ENCODE measurements at places on chromosomes 6 and 20. TPM values are rescaled to one million over a fixed set of nuclear protein-coding genes. Genes with fewer than 3 reads are reported as not detected.
A peak's percentile ranks its signal among the peaks of the same experiment; 100 is the strongest.

ULBP1 gene
- total RNA-seq: not detected

GRCh38 chr20:53711333-53712211 lies 117.9 kb upstream of the ZNF217 start:
- H3K27me3 ChIP-seq: no peaks in the 10 kb centered on the region
- DNase-seq: no peak
- H3K4me3 ChIP-seq: no peak overlapping the region
- no peaks in the 10 kb centered on the region for H3K36me3 ChIP-seq

GRCh38 chr6:26576929-26577719 lies 19.6 kb upstream of the ABT1 start:
- H3K4me3 ChIP-seq: no peak overlapping the region
- peaks cover 20% of the 10 kb centered on the region for H3K4me1 ChIP-seq
- DNase-seq: no peak
- no peaks in the 10 kb centered on the region for H3K36me3 ChIP-seq

GRCh38 chr6:147653631-147654030 lies 145.1 kb downstream of the SAMD5 start:
- H3K27me3 ChIP-seq: no peaks in the 10 kb centered on the region
- no peak overlapping the region for H3K27ac ChIP-seq
- H3K4me1 ChIP-seq: peaks cover 5% of the 10 kb centered on the region

TTBK1 gene
- total RNA-seq: not detected

LRRC1 gene
- total RNA-seq: 45.9 TPM

GRCh38 chr6:52435345-52435744 lies 15.2 kb downstream of the EFHC1 start:
- H3K27ac ChIP-seq: no peak overlapping the region
- no peaks in the 10 kb centered on the region for H3K27me3 ChIP-seq
- no peaks in the 10 kb centered on the region for H3K4me1 ChIP-seq
- no peak overlapping the region for H3K4me3 ChIP-seq
- H3K36me3 ChIP-seq: peaks cover 31% of the 10 kb centered on the region
- no peak for DNase-seq

GRCh38 chr6:89348372-89348771 lies 4.2 kb downstream of the UBE2J1 start:
- H3K4me1 ChIP-seq: peaks cover 24% of the 10 kb centered on the region
- no peaks in the 10 kb centered on the region for H3K36me3 ChIP-seq
- DNase-seq: no peak
- no peak overlapping the region for H3K4me3 ChIP-seq
- H3K27me3 ChIP-seq: no peaks in the 10 kb centered on the region
- H3K27ac ChIP-seq: peak overlapping the region; percentile 18

DNA sequence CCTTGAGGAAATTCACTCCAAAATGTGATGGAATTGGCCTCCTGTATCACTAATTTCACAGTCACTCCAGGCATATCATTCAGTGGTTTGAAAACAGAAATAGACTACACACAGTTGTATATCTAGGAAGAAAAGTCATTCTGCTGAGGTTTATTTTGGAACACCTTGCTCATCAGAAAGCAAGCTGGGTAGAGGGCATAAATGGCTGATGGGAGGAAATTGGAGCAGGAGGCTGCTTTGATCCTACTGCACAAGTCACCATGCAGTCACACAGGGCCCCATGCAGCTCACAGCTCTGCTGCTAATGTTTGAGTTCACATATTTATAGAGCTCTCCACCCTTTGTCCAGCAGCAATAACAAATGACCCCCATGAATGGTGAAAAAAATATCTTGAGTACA lies 12.3 kb downstream of the NHLRC1 start:
- H3K27me3 ChIP-seq: no peaks in the 10 kb centered on the region
- H3K27ac ChIP-seq: no peak overlapping the region

DNA sequence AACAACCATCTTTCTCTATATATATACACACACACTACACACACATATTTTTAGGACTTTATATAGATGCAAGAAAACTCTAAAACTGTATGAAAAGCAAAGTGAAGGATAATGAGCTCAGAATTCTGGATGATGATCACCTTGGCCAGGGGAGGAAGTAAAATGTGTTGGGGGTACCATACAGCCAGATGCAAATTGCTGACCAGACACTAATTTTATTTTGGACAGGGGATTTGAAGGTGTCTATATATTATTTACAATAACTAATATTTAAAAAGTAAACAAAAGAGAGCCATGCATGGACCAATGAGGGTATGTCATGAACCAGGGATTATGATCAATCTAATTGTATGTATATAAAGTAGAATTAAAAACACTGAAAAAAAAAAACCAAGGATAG lies 19.8 kb upstream of the TBC1D22B start:
- no peaks in the 10 kb centered on the region for H3K36me3 ChIP-seq
- H3K27ac ChIP-seq: no peak overlapping the region
- DNase-seq: no peak
- H3K27me3 ChIP-seq: no peaks in the 10 kb centered on the region

GRCh38 chr6:43221046-43221972 lies 8.0 kb downstream of the DNPH1 start:
- H3K27me3 ChIP-seq: no peaks in the 10 kb centered on the region
- H3K36me3 ChIP-seq: no peaks in the 10 kb centered on the region
- no peaks in the 10 kb centered on the region for H3K4me1 ChIP-seq
- H3K4me3 ChIP-seq: no peak overlapping the region
- no peak for DNase-seq
- H3K27ac ChIP-seq: no peak overlapping the region

GRCh38 chr20:16701296-16701695 lies 28.5 kb upstream of the SNRPB2 start:
- no peak for DNase-seq
- no peak overlapping the region for H3K4me3 ChIP-seq
- H3K4me1 ChIP-seq: no peaks in the 10 kb centered on the region
- no peak overlapping the region for H3K27ac ChIP-seq
- H3K27me3 ChIP-seq: no peaks in the 10 kb centered on the region

DNA sequence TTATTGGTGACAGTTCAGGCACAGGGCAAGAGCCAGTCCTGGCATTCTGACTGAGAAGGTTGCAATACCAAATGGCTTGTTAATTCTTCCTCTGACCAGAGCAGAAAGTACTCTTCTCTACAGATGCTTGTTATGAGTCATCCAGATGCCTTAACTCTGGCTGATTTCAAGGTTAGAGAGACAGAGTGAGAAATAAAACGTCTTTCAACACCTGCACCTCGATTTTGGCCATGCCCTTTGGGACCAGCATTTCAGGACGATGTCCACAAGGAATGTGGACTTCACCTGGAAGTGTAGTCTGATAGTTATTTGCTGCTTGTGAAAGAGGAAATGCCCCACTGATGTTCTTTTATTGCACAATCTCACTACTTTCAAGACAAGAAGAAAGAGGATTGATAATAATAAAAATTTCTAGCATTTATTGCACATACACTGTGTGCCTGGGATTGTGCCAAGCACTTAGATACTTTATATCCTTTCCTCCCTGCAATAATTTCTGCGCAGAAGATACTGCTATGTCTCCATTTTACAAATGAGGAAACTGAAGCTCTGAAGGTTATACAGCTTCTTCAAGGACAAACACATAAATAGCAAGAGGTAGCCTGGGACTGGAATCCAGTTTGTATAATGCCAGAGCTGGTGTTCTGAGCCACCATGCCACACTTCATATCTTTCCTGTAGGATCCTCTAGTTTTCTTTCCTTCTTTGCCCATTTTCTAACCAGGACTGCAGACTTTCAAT lies 33.5 kb upstream of the MCM3 start:
- H3K27me3 ChIP-seq: no peaks in the 10 kb centered on the region
- DNase-seq: no peak
- H3K27ac ChIP-seq: peak overlapping the region; percentile 7
- no peaks in the 10 kb centered on the region for H3K36me3 ChIP-seq

DNA sequence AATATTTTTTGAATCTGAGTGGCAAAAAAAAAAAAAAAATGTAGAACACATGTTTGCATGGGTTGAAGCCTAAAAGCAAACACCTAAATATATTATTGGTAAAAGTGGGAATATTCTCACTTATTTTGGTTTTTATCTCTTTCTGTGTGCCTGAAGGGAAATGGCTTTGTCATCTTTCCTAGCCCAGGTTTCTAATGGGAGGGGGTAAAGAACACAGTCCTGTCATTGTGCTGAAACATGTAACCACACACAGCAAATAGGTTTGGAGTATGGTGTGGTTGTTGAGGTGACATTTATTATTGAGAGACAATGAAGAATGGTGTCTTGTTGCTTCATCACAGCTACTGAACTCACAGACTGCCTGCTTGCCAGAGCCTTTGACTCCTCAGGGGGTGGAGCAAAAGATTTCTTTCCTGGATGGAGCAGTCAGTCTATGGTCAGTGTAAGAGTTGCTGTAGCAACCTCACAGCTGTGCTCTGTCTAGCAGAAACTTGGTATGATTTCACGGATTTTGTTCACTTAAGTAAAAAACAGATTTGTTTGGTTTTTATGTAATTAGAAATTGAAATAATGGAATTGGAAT lies 70.2 kb downstream of the CEP57L1 start:
- no peak for DNase-seq
- no peak overlapping the region for H3K4me3 ChIP-seq
- H3K36me3 ChIP-seq: no peaks in the 10 kb centered on the region
- no peak overlapping the region for H3K27ac ChIP-seq

- no peak for DNase-seq
- no peak overlapping the region for H3K27ac ChIP-seq
- no peak overlapping the region for H3K4me3 ChIP-seq
- no peaks in the 10 kb centered on the region for H3K4me1 ChIP-seq
Observed at GRCh38 chr6:50977796-50978195, 159.1 kb downstream of the TFAP2B start.

DNA sequence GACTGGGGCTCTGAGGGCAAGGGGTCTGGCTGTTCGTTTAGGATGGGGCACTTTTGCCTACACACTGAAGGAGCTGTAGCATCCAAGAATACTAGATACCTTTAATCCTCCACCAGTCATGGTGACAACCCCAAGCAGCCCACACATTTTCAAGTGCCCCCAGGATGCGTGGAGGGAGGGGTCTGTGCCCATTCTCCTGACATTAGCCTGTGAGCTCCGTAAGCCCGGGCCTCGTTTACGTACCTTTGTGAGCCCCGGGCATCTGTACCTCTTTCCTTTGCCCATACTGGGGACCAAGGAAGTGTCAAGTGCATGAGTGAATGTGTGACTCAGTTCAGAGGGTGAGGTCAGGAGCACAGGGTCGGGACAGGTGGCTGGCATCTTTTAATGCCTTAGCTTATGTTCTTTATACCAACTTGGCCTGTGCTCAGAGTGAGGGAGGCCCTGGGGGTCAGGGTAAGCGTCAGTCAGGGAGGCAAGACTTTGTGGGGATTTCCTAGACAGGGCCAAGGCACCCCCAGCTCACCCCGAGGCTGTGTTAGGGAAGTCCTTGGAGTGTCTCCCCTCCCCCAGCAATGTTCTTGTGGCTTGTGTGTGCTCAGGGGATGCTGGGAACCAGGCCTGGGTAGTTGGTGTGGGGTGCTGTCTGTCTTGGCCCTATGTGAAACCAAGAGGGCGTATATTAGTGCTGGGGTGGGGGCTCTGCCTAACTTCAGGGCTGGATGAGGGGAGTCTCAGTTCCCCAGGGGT lies 12.9 kb downstream of the VEGFA start:
- no peak overlapping the region for H3K4me3 ChIP-seq
- H3K27ac ChIP-seq: no peak overlapping the region
- peaks cover 16% of the 10 kb centered on the region for H3K4me1 ChIP-seq
- no peaks in the 10 kb centered on the region for H3K27me3 ChIP-seq
- H3K36me3 ChIP-seq: no peaks in the 10 kb centered on the region
- no peak for DNase-seq

SLC52A3 gene
- total RNA-seq: 0.42 TPM

- no peak overlapping the region for H3K4me3 ChIP-seq
- no peaks in the 10 kb centered on the region for H3K27me3 ChIP-seq
- no peaks in the 10 kb centered on the region for H3K36me3 ChIP-seq
Observed at GRCh38 chr6:143515061-143515760, 3.7 kb upstream of the FUCA2 start.

LAMA5 gene
- 230 TPM for total RNA-seq

PTGIS gene
- 33.7 TPM for total RNA-seq

CD24 gene
- total RNA-seq: 0.66 TPM

MEP1A gene
- total RNA-seq: not detected

GRCh38 chr6:41573276-41573675 lies 27.1 kb downstream of the FOXP4 start:
- DNase-seq: no peak
- H3K4me1 ChIP-seq: peaks cover 5% of the 10 kb centered on the region
- no peak overlapping the region for H3K27ac ChIP-seq
- H3K36me3 ChIP-seq: no peaks in the 10 kb centered on the region

GRCh38 chr6:13025893-13026499 lies 302.3 kb downstream of the TBC1D7 start:
- no peaks in the 10 kb centered on the region for H3K36me3 ChIP-seq
- H3K4me3 ChIP-seq: no peak overlapping the region
- no peaks in the 10 kb centered on the region for H3K27me3 ChIP-seq
- H3K4me1 ChIP-seq: peaks cover 4% of the 10 kb centered on the region
- H3K27ac ChIP-seq: no peak overlapping the region

- no peaks in the 10 kb centered on the region for H3K4me1 ChIP-seq
- no peaks in the 10 kb centered on the region for H3K27me3 ChIP-seq
- H3K4me3 ChIP-seq: no peak overlapping the region
Observed at GRCh38 chr6:102562713-102563112, 1169.2 kb downstream of the GRIK2 start.

- no peaks in the 10 kb centered on the region for H3K27me3 ChIP-seq
- no peaks in the 10 kb centered on the region for H3K36me3 ChIP-seq
- H3K4me1 ChIP-seq: no peaks in the 10 kb centered on the region
- peak within 1 kb of the TSS; percentile 30 for H3K27ac ChIP-seq
Observed at GRCh38 chr6:31927242-31927862, at the start of gene C2. TSS of gene C2 (plus strand) at chr6:31927717. CDS start at chr6:31927753, 36 bp downstream.
